ENCODE measurements at places on chromosomes 2 and 18.
A peak's percentile ranks its signal among the peaks of the same experiment; 100 is the strongest.

- peak; percentile 45 for DNase-seq
Measured at GRCh38 chr18:9898792-9899549, 13.2 kb downstream of the TXNDC2 start.

DNA sequence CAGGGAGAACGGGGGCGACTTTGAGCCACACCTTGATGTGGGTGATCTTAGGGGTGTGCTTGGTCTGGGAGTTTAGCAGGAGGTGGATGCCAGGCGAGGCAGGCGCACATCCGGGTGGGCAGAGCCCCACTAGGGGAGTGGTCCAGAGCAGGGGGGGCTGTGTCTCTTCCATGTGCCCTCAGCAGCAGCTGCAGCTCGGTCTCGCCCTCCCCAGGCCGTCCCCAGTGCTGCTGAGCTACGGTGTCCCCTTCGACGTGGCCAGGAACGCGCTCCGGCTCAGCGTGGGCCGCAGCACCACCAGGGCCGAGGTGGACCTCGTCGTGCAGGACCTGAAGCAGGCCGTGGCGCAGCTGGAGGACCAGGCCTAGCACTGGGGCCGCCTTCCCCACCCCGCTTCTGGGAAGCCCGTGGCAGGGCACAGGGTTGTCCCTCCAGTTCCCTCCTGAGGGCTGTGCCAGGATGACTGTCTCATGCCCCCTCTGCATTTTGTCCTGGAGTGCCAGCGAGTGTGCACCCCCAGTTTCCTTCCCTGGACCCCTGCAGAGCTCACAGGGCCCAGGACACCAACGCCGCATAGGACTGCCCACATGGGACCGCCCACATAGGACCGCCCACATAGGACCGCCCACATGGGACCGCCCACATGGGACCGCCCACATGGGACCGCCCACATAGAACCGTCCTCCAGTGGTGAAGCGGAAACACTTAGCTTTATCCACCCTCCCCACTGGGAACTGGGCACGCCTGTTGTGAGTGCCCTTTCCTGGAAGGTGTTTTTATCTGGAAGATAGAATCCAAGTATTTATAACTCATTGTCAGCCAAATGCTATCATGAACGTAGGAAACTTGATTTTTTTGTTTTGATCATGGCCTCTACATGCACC lies 1.9 kb upstream of the ESPNL start:
- DNase-seq: peak; percentile 46

DNA sequence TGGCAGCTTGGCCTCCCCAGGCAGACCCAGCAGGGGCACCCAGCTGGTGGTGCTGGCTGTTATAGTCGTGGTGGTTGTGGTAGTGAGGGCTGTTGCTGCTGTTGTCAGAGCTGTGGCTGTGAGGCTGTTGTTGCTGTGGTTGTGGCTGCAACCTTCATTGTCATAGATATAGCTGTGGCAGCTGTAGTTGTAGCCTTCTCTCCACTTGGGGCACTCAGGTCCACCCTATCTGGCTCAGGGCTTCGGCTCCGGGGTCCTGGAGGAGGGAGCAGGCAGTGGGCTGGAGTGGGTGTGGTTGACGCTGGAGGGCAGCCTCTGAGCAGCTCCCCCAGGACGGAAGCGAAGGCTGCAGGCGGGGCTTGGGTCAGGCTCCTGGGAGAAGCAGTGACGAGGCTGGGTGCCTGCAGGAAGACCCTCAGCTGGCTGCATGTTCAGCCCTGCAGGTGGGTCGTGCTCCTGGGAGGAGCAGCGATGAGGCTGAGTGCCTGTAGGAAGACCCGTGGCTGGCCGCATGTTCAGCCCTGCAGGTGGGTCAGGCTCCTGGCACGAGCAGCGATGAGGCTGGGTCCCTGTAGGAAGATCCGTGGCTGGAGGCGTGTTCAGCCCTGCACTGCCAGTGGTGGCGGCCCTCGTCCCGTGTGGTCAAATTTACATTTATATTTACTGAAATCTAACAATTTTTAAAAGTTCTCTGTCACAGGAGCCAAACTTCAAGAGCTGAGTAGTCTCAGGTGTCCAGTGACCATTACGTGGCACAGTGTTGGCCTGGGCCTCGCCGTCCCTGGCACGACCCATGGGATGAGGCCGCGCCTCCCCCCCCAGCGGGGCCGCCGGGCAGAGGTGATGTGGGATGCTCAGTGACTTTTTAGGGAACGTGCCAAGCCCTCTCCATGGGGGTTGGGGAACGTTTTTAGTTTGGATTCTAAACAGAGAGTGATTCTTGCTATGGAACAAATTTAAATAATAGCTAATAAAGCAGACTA lies 79.2 kb upstream of the PXDN start:
- no peak for DNase-seq

- no peak for DNase-seq
Measured at GRCh38 chr18:14945286-14945685, 197.3 kb downstream of the ANKRD30B start.
